ENCODE measurements at places on chromosomes 1 and 21.

GRCh38 chr21:14903172-14903865 is 161.5 kb downstream of the NRIP1 start:
- no peak for DNase-seq

DNA sequence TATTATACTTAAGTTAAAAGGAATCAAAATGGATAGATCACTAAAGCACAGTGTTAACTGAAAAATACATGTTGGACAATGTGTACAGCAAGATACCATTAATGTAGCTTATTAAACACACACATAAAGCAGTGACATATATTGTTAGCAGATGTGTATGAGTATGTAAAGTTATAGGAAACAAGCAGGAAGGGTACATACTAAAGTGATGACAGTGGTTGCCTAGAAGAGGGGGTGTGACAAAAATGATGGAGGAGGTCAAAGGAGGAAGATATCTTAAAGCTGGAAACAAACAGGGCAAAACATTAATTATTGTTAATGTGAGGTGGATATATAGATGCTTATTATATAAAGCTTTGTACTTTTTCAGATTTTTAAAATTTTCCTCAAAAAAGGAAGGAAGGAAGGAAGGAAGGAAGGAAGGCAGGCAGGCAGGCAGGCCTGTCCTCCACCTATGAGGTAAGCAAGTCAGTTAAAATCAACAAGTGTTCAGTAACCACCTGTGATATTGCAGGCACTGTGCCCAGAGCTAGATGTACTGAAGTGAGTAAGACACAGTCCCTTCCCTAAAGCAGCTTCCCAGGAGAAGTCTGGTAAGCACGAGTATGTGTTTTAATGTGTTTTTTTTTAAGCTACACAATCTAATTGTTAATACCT is 252.9 kb upstream of the NR5A2 start:
- DNase-seq = no peak

DNA sequence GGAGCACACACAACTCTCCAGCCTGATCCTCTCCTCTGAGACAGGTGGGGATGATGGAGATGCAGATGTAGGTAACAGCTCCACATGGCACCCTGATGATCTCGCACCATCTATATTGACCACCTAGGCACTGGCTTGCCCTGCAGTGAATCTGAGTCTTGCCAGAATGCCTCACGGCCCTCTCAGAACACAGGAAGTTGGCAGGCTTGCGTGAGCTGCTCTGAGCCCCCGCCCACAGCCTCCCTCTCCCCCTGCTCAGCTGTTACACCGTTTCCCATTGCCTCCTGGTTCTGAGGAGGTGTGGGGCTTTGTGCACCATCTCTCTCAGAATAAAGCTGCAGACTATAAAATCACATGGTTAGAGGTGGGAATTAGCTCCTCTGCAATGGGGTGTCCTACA is 48.0 kb downstream of the URB2 start:
- no peak for DNase-seq

GRCh38 chr1:247373721-247374141 is 42.1 kb upstream of the ZNF496 start:
- no peak for DNase-seq

DNA sequence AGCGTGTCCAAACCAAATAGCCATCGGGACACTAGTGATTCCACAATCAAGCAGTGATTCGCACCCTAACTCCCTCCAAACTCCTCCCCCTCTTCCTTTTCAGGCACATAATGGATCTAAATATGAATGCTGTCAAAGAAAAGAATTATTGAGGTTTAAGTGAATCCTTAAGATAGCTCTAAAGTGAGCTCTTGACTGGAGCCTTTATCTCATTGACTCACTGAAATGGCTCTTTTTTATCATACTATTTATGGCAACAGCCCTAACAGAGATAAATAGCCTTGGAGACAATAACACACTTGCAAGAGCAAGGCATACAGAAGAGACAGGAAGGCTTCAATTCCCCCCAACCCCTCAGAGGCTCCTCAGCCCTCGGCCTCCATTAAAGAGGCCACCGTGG is 143.3 kb downstream of the PLXNA2 start:
- DNase-seq = no peak

- DNase-seq = peak; percentile 37
These were observed 757 bp upstream of the NRIP1 start for GRCh38 chr21:15065392-15066122.

DNA sequence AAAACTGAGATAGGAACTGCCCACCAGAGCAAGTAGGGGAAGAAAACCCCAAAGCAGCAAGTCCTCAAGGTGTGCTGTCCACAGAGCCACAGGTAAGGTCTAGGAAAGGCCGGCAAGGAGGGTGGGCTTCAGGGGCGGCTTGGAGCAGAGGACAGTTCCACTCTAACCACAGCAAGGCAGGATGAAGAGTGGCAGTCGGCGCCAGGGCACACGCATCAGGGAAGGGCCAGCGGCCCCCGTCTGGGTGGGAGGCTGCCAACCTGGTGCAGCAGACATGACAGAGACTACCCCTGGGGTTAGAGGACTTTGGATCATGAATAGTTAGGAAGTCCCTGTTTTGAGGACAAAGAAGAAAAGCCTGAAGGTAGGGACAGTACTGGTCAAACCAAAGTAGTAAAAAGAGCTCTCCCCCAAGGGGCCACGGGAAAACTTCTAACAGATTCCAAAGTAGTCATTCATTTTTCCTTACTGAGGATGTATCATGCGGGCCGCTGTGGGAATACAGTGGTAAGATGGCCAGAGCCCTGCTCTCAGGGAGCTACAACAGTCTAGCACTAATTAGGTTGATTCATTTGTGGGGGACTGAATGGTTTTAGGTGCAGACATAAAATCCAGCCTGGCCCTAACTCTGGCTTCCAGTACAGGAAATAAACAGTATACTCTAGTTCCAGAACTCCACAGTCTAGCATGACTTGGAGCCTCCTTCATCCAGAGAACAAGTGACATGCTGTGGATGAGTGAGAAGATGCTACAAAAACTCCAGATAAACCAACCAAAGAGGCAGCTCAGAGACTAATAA is 3.5 kb upstream of the RAP1GAP start:
- DNase-seq = no peak

DNA sequence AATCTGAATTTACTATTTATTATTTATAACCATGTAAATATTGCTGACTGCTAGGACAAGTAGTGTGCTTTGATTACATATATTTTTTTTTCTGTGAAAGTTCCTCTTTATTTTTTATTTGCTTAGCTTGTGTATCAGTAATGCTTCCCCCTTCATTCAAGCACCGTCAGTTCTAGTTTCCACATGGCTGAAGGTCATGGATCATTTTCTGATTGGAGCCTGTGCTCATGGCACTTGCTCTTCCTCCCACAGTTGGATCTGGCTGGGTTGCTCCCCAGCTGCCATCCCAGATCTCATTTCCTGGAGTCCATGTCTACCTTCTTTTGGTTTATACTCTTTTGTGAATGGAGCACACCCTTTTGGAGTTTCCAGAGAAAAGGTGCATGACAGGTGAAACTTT is 57.0 kb upstream of the IGSF5 start:
- DNase-seq = no peak

DNA sequence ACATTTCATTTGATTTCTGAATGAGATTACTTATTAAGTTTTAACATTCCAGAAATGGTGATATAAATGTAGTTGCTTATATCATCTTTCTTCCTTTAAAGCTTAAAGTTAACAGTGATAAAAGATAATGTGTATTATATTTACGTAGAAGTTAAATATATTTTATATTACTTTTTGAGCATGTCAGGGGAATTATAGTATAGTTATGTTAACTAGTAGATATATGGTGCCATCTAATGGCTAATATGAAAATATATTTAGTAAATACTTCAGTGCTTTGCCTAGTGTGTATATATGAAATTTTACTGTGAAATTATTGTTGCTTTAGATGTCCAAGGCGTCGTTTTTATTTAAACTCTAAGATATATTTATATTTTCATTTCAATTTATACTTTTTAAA is 51.5 kb downstream of the SYT14 start:
- DNase-seq = no peak

- no peak for DNase-seq
These were observed 34.6 kb upstream of the FHAD1 start for GRCh38 chr1:15212216-15212953.

DNA sequence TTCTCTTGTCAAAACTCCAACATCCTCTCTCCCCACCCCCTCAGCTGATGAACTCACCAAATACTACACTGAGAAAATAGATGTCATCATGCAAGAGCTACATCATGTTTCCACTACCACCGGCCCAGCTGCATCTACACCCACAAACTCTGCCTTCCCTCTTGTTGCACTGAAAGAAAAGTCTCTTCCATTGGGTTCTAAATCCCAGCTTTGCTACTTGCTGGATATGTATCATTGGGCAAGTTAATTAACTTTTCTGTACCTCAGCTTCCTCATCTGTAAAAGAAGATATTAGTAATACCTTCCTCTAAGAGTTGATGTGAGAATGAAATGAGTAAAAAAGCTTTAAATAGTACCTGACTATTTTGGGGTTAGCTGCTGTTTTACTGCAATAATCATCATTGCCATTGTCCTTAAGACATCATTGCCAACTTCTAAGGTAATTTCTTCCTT is 108.6 kb downstream of the OLFML2B start:
- DNase-seq = no peak

DNA sequence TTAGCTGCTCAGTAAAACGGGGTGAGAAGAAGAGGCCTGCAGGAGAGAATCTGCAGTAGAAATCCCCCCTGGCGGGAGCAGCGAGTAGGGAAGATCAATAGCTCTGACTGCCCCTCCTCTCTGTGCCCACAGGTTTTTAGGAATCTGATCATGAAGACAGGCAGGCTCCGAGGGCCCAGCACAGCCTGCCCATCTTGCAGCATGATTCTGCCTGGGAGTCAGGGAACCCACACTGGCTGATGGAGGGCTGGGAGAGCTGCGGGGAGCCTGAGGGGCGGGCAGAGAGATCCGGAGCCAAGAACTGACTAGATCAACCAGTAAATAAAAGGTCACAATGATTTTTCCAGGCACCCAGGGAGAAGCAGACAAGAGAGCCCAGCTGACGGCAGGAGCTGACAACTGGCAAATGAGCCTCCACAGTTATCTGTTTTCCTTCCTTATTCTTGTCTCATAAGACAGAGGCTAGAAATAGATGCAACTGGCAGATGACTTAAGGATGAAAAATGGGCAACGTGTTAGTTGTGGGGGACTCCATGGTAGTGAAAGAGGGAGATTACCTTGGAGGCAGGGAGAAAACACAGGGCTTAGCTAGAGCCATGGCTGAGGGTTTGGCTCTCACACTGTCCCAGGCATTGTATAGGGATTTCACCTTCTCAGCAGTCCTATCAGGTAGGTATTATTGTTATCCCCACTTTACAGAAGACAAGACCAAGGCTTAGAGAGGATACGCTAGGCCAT is 116.2 kb downstream of the PLXNA2 start:
- peak; percentile 58 for DNase-seq

- no peak for DNase-seq
These were observed 92.5 kb downstream of the DSCAM start for GRCh38 chr21:40754466-40754865.

DNA sequence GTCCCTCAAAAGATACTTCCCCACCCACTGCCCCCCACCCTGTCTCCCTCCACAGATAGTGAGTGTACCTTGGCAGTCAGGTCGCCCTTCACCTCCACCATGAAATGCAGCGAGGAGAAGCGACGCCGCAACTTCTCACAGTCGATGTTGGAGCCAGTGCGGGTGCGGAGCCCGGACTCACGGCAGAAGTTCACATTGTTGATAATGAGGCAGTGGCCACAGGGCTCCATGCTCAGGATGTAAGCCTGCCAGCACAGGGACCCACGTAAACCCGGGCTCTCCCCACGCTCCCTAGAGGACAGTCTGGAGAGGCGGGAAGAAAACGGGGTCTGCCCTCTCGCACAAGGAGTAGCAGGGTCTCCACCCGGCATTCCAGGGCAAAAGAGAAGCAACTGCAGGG is 17.2 kb downstream of the CASP9 start:
- DNase-seq = no peak

- no peak for DNase-seq
These were observed 6.1 kb upstream of the CROCC start for GRCh38 chr1:16915627-16915973.

All from brain pericyte (primary cell).